ENCODE measurements at places on chromosomes 4 and X.
A peak's percentile ranks its signal among the peaks of the same experiment; 100 is the strongest.

- DNase-seq = peak; percentile 12
Measured at GRCh38 chr4:40719008-40719623, 30.6 kb upstream of the NSUN7 start.

DNA sequence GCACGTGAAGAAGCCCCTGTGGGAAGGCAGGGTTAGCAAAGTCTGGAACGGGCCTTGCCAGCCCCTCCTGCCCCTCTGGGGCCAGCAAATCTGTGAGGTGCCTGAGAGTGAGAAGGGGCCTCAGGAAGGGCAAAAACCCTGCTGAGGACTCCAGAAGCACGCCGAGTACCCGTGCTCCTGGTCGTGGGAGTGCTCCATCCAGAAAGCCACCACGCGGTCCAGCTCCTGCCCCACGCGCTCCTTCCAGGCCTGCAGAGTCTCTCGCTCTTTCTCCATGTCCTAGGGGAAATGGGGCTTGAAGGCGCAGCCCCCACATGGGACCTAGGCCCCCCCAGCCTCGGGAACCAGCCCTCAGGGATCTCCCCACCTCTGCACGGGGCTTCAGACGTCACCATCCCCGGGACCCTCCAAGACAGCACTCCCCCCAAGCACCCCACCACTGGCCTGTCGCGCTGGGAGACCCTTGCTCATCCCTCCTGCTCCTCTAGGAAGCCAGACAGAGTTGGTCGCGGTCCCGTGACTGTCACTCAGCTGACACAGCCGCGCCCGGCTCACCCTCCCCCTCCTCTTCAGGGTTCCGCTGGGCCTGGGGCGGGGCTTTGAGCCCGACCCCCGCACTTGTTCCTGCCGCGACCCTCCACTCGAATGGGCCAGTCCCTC, at the start of gene RENBP:
RENBP (minus strand) TSS at position 504 of the 660 bp plus-strand sequence; CDS start at position 471, 33 bp downstream.
- peak; percentile 20 for DNase-seq

DNA sequence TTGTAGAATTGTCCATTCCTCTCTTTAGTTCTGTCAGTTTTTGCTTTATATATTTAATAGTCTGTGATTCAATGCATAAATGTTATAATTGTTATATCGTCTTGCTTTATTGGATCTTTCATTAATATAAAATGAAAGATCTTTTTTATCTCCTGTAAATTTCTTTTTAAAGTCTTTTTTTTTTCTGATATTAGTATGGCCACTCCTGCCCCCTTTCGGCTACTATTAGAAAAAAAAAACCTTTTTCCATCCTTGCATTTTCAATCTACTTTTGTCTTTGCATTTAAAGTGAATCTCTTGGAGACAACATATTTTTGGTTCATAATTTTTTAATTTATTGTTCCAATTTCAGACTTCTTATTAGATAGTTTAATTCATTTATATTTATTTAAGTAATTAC, 677.4 kb upstream of the NDST4 start:
- no peak for DNase-seq

- DNase-seq = no peak
Measured at GRCh38 chr4:60683357-60683756, 516.8 kb upstream of the ADGRL3 start.

DNA sequence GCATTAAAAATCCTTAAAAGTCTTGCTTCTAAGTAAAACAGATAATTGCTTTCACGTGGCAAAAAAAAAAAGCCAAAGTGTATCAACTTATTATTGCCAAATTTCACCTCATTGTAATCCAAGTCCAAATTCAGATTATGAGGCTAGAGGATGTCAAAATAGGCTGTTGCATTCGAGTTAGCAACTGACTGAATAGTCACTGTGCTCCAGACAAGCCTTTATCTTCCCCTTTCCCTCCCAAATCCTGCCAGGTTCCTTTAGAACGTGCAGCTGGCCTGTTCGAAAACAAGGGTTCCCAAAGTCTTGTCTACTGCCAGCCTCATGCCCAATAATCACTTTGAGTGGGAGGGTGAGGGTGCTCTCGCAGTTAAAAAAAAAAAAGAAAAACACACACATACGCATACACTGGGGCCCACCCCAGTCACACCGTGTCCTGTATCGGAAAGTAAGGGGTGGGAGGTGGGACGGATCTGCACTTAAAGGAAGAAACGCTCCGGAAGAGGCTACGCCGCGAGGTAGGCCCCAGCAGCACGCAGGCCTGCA, 603 bp downstream of the MAD2L1 start:
- DNase-seq = no peak

DNA sequence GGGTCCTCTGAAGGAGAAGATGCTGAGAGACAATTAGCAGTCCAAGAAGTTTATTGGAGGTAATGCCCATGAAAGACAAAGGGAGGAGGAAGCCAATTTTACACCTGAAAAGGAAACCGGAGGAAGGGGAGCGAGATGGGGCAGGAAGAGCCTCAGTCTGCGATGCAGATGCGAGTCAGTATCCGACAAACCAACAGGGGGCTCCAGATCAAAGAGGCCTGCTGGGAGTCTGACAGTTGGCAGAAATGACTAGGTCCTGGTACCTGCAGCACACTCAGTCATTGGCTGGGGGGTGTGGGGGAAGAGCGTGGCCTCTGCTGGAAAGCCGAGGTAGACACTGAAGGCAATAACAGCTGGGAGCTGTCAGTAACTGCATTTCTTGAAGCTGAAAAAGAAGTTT, 231.1 kb upstream of the CENPE start:
- no peak for DNase-seq

- DNase-seq = no peak
Measured at GRCh38 chr4:180734753-180735432, 1508.3 kb upstream of the TENM3 start.

DNA sequence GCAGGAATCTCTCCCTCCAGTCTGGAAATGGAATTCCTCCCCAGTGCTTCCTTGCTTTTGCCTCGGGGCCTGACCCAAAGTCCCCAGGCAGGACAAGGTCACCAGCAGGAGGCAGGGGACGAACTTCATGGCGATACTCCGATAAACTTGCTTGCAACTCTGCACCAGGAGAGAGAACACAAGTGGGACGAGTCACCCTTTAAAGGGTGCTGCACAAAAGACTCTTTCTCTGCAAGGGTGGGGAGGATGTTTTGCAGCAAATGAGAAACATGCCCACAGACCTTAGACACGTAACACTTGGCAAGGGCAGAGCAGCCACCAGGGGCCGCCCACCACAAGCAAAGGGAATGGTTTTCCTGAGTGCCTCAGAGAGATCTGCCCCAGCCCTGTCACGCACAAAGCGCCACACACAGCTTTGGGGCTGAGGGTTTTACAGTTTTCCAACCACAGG, at the start of gene FGFBP2:
FGFBP2 (minus strand) TSS at position 175 of the 451 bp plus-strand sequence; CDS start at position 129, 46 bp downstream.
- no peak for DNase-seq

- no peak for DNase-seq
Measured at GRCh38 chr4:5747738-5748375, 36.9 kb downstream of the EVC start.

GRCh38 chrX:3142259-3143042, 101.2 kb downstream of the ARSF start:
- DNase-seq = no peak

DNA sequence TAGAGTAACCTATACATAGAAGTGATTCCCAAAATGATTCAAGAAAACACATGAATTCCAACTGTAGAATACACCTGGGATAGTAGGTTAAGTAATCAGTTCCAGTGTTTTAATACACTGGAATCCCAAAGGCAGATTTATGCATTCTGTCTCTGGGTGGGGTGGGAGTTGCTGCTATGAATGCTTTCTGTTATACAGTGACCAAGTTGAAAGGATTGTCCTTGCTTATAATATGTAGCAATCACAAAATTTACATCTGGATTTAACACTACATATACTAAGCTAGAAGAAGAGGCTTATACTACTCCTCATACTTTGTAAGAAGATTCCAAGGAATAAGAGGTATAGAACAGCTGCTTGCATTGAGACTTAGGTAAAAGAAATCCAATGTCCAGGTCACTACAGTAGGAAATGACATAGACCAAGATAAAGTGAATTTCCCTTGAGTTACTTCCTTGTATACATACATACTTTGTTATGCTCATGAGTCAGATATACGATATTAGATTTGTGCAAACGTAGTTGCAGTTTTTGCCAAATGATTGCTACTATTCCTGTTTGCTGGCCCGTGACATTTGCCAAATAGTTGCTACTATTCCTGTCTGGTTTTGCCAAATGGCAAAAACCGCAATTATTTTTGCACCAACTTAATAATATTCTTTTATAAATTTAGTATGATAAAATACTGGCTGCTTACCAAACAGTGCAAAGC, 210.5 kb upstream of the DIAPH2 start:
- no peak for DNase-seq

DNA sequence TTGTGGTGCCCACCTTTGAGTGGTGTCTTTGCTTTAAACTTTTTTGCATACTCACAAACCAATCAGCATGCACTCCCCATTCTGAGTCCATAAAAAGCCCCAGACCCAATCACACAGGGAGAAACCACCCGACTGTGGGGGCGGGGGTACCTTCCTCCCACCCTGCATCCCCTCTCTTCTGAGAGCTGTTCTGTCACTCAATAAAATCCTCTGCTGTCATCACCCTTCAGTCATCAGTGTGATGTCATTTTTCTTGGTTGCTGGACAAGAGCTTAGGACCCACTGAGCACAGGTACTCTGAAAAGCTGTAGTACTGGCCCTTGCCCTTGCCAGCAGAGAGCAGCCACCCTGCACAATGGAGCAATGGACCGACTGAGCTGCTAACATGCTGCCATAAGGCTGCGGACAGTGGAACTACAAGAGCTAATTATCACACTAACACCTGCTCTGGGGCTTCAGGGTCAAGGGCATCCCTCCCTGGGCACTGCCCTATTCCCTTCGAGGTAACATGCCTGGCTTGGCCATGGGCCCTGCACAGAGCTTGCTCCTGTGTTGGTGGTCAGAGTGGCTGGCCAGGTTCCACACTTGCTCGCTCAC, 62.9 kb upstream of the PGRMC2 start:
- DNase-seq = no peak

- DNase-seq = no peak
Measured at GRCh38 chr4:56321251-56321650, 66.0 kb downstream of the AASDH start.

GRCh38 chr4:145686991-145687390, 7.0 kb downstream of the C4orf51 start:
- no peak for DNase-seq

DNA sequence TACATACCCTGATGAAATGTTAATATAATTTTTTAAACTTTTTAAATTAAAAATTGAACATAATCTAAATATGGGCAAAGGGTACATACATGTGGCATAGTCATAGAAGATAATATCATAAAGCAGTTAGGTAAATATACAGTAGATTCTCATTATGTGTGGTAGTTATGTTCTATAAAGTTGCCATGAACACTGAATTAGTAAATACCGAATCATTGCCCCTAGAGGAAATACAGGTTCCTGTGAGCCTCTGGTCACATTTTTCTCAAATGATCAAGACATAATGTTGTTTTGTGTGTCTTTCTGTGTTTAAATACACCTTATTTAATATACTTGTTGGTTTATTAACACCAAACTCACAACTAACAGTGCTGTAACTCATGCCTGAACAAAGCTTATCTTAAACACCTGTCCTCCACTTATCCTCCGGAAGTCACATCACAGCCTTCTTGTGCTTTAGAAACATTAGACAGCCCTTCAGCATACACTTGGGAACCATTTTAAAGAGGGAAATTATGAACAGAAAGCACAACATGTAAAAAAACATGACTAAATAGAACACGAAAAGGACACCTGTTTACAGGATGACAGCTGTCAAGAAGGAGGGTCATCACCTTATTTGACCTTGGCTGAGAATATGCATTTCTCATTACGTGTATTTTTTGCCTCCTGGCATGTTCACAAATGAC, 169.4 kb upstream of the NAP1L5 start:
- DNase-seq = peak; percentile 63

- DNase-seq = no peak
Measured at GRCh38 chrX:103378990-103379389, 2.7 kb downstream of the BEX3 start.

GRCh38 chrX:10722851-10723250, 102.5 kb upstream of the MID1 start:
- DNase-seq = peak; percentile 24

GRCh38 chrX:149470955-149471354, 34.2 kb downstream of the IDS start:
- DNase-seq = peak; percentile 79

- no peak for DNase-seq
Measured at GRCh38 chrX:67780694-67781109, 236.9 kb downstream of the AR start.

DNA sequence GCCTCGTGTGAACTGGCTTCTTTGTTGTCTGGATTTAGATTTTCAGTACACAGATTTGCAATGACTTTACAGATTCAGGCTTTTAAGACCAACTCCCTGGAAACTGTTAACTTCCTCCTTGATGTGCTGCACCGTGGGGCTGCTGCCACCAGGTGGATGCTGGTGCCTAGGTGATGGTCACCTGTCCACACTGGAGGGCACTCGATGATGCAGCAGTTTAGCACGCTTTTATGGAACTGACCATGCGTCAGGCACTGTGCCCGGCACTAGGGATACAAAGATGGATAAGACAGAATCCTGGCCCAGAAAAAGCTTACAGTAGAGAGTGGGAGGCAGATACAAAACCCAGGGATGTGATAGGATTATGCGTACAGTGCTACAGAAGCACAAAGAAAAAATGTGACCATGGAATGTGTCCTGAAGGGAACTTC, 180.7 kb downstream of the CEP135 start:
- no peak for DNase-seq

GRCh38 chr4:125744891-125745364, 430.2 kb downstream of the FAT4 start:
- no peak for DNase-seq

DNA sequence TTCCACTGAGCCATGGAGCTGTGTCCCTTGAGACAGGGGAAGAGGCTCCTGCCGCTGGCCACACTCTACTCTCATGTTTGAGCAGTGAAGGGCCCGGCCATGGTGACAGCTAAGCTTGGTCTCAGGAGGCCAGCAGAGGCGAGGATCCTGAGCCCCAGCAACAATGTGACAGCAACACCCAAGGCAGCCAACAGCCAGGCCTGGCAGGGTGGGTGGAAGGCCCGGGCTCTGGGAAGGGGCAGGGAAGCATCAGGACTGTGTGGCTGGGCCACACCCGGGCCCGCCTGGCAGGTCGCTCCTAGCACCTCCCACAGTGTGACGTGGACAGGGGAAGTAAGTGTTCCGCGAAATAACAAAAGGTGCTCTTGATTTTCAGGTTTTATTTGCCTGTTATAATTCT, 24.8 kb downstream of the L1CAM start:
- no peak for DNase-seq

All from NCI-H1105 treated with DMSO at 0.1 percent for 48 hours (cell line).